ENCODE measurements at places on chromosomes 1 and 21.

- no peak for DNase-seq
These were observed 815.6 kb downstream of the LTN1 start for GRCh38 chr21:28177124-28177523.

DNA sequence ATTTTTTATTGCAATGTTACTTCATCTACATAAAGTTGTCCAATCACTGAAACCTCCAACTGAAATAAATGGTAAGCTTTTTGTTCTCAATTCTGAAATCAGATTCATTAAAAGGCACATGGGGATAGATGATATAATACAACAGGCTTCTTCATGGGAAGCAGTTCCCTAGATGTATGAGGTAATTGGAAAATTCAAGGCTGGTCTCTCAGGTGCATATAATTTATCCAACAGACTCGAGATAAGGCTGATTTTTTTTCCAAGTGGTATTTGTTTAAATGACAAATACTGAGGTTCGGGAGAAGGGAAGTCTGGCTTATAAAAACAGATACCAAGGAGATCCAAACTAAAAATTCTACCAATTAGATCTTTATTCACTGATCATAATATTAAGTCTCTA, 14.2 kb downstream of the TRIM45 start:
- no peak for DNase-seq

- no peak for DNase-seq
These were observed 12.3 kb downstream of the MAPKAPK2 start for GRCh38 chr1:206696812-206697585.

DNA sequence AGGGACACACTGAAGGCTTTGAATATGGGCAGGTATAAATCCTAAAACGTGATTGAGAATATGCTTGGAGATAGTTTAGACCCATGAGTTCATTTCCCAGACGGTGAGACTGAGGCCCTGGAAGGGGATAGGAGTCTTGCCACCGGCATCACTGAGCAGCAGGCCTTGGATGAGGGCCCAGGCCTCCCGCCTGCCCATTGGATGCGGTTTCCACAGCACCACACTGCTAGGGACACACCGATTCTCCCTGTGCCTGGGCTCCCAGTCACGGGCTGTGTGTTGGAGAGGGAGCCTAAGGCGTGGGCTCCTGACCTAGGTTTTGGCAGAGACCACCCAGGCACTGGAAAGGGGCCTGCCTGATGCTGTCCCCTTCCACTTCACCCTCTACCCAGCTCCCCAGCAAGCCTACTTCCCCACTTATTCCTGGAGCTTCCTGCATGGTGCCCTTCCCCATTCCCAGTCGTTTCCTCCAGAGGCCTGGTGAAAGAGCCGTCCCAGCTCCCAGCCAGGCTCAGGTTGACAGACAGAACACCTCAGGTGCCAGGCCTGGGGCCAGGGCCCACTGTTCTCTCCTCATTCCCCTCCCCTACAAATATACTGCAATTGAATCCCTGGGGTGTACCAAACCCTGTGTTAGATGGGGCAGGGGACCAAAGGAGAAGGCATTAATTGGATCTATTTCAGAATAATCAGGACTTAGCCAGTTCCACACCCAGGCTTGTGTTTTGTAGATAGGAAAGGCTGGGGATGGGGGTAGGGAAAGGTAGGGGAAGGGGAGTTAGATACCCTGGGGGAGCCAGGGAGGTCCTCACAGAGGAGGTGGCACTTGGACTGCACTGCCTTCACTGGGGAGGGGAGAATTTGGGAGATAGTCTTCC, 3.4 kb downstream of the FOXO6 start:
- DNase-seq: no peak

DNA sequence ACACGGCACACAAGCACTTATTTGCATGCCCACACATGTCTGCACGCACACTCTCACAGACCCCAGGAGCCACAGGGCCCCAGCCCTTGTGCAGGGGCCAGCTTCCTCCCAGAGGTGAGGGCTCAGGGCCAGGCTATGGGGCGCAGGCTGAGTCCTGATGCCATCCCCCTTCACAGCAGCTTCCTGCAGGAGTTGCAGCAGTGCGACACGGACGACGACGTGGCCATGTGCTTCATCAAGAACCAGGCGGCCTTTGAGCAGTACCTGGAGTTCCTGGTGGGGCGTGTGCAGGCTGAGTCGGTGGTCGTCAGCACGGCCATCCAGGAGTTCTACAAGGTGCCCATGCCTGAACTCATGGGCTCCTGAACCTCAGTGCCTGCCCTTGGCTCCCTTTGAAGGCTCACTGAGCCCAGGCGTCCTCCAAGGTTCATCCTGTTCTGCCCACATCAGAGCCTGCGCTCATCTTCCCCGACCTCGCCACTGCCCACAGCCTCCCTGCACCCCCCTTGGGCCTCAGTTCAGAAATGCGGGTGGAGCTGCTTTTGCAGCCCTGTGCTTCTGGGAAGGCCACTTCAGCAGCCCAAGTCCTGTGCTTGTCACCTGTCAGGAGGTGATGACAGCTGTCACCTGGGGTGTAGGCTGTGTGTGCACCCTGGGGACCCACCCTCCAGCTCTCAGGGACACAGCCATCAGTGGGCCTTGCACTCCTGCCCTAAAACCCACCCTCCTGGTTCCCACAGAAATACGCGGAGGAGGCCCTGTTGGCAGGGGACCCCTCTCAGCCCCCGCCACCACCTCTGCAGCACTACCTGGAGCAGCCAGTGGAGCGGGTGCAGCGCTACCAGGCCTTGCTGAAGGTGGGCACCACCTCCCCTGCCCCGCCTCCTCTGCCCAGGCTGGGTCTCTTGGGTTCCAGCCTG, 66.6 kb downstream of the TRIM11 start:
- no peak for DNase-seq
